ENCODE measurements at places on chromosomes 12 and 14.
A peak's percentile ranks its signal among the peaks of the same experiment; 100 is the strongest.

DNA sequence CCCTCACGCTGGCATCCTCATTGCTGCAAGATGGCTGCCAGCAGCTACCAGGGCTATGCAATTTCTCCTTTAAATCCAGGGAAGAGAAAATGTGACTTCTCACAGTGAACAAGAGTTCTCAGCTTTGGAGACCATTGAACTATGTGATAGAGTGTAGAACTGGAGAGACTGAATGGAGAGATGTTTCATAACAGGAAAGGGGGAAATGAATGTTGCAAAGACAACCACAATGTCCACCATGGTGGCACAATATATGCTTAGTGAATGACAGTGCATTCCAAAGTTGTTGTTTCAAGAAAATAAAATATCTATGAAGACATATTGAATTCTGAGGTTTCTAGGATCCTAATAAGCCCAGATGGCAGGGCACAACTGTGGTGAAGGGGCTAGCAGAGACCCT, 13.2 kb upstream of the COCH start:
- DNase-seq: no peak

- DNase-seq: no peak
These were observed 96.1 kb downstream of the IPO8 start for GRCh38 chr12:30599608-30600007.

DNA sequence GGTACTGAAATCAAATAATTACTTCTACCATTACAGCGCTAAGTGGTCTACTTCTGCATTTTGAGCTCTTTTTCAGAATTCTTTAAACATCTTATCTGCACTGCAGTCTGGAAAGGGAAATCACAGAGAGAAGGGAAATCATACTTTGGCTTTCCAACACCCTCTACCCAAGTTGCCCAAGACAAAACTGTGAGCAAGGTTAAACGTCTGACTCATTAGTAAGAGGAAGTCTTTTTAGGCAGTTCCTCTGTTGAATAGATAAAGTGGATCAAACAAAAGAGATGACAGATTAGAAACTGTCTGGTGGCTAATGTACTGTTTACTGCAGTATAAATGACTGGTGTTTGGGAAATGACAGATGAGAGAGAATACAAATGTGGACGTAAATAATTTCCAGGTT, 858.1 kb downstream of the NRXN3 start:
- DNase-seq: no peak

DNA sequence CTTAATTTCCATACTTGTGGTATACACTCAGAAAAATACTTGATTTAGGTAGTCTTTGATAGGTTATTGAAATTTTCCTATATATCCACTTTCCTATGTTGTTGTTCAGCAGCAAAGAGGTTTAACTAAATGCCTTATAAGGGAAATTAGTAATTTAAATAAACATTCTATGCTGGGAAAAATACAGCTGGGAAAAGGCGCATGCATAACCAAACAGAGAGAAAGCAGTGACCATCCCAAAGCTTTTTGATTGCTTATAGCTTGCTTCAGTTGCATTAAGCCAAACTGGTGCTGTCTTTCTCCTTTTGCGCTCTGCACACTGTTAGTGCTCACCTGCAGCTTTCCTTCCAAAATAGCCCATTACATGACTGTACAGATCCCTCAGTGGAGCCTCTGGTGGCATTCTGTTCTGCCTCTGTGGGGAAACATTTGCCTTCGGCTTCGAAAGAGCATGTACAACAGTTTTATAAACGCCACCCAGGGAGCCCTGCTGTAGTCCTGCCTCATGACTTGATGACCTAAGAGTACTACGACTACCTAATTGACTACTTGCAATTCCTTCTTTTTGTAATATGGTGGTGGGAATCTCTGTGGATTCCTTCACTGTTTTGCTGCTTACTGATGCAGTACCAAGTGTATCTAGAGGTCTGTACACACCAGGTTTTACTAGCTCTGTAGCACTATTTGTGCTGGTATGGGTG, 120.8 kb downstream of the RALGAPA1 start:
- no peak for DNase-seq

DNA sequence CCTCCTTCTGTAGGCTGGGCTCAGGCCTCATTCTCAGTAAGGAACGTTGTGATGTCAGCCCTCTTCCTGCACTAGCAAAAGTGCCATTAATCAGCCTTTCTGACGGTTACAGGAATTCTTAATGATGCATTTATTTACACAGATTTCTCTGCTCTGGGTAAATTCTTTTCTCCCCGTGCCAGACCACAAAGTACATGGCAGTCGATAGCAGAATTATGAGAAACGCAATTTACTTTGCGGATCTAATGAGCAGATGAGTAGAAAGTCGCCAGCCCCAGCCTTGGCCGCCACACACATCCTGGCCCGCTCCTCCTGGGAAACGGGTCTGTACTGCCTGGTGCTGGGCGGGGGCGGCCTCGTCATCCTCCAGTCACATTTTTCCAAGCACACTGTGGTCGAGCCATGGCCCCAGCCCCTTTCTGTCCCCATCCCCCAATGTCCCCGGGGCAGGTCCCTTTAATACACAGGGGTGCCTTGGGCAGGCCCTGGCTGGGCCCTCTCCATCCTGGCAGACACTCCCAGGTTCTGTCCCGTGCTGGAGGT, 25.9 kb downstream of the NOC4L start:
- DNase-seq: peak; percentile 80

DNA sequence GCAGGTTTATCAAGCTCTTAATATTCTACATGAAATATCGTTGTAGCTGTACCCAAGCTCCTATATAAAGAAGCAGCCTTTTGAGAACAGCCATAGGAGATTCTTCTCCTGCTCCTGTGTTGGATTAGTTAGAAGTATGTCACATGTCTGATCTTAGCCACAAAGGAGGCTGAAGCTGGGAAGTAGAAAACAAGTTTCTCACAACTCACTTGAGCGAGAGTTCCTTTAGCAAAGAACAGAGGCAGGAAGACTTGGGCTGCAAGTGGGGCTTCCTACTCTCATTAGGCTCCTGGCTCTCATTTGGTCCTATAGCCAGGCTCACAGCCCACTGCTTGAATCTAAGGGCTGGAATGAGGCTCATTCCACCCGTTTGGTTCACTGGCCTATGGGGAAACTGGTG, 281.9 kb downstream of the BTG1 start:
- DNase-seq: no peak

DNA sequence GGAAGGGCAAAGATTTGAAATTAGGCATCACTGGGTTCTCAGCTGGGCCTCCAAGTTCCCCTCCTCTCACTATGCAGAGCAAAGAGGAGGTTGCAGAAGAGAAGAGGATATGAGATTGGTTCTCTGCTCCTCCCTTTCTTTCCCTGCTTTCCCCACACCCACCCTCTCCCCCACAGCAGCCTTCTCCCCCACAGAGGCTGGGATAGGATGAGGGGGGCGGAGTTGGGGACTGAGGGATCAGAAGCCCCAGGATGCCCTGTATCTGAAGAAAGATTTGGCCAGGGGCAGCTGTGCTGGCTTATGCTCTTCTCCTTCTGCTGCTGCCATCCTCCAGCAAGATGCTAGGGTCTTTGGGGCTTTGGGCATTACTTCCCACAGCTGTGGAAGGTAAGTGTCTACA, at the start of gene AMHR2:
Gene AMHR2 (plus strand): TSS at position 259 of the 400 bp plus-strand sequence. CDS start 80 bp downstream, at position 339.
- no peak for DNase-seq

GRCh38 chr12:109464642-109465351, 12.3 kb downstream of the KCTD10 start:
- no peak for DNase-seq

- DNase-seq: no peak
These were observed at the start of gene RARG for GRCh38 chr12:53231921-53232645. Gene RARG (minus strand): TSS chr12:53232209. CDS start chr12:53227545, 4,664 bp downstream.

- peak; percentile 68 for DNase-seq
These were observed 602 bp downstream of the APEX1 start for GRCh38 chr14:20455355-20456300.

DNA sequence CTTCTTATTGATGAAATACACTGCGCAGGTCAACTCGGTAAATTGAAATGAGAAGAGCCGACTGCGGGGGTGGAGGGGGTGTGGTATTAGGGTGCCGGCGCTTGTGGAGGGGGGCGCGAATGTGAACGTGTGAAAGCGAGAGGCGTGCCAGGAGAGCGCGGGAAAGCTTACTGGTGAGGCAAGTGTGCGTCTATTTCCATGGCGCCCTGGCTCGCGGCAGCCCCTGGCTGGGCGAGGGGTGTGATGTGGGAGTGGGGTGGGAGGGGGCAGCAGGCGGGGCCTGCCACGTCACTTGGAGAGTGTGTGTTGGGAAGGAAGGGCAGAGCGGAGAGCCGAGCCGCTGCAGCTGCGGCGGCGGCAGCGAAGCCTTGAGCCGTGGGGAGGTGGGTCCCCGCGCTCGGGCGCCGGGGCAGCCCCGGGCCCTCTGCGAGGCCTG, 88.8 kb downstream of the GALNT8 start:
- DNase-seq: peak; percentile 5

DNA sequence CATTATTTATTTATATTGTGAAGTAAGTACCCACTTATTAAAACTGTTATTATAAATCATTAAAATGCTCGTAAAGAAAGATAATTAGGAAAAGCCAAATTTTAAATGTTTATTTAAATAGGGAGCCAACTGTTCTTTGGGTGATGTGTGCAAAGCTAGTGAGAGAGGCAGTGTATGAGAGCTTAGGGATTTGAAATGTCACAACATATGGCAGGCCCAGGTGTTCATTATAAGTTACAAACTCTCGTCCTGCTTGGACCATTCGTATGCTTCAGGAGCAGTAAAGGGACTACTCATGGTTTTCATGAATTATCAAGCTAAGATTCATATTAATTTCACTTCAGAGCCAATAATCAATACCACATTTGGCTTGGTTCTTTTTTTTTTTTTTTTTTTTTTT, 154.5 kb downstream of the TGFB3 start:
- no peak for DNase-seq

GRCh38 chr12:15280930-15281329, 41.4 kb upstream of the PTPRO start:
- no peak for DNase-seq

GRCh38 chr12:93279565-93280412, 97.9 kb upstream of the NUDT4 start:
- no peak for DNase-seq

DNA sequence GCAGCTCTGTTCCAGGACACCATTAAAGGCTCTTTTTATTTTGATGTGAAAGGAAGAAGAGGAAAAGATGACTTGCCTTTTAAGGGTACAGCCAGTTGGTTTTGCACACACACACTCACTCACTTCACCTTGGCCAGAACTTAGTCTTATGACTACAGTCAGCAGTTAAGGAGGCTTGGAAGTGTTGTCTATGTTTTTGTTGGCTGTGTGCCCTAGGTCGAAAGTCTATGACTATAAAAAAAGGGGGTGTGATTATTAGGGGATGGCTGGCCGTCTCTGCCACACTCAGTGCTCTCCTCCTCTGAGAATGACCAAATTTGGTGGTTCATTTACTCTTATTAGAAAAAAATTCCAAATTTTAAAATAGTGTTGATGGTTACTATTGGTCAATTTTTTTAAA, 139.5 kb upstream of the OTX2 start:
- no peak for DNase-seq

GRCh38 chr12:124397807-124398577, 103.1 kb downstream of the RFLNA start:
- no peak for DNase-seq

All from astrocyte of the cerebellum (primary cell).